ENCODE measurements at places on chromosomes 2 and 18. TPM values are rescaled to one million over a fixed set of nuclear protein-coding genes. Genes with fewer than 3 reads are reported as not detected.

DNA sequence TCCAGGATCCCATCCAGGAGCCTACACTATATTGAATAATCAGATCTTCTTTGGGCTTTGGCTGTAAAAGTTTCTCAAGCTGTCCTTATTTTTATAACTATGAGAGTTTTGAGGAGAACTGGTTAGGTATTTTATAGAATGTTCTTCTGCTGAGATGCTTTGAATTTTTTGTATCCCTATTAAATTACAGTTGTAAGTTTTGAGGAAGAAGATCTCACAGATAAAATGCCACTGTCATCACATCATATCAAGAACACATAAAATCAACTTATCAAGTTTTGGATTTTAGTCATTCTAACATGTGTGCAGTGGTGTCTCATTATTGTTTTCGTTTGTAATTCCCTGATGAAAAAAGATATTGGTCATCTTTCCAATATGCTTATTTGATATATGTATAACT, 260.2 kb upstream of the COL3A1 start:
- no peak for DNase-seq

Gene TTR
- 0.19 TPM for polyA plus RNA-seq

DNA sequence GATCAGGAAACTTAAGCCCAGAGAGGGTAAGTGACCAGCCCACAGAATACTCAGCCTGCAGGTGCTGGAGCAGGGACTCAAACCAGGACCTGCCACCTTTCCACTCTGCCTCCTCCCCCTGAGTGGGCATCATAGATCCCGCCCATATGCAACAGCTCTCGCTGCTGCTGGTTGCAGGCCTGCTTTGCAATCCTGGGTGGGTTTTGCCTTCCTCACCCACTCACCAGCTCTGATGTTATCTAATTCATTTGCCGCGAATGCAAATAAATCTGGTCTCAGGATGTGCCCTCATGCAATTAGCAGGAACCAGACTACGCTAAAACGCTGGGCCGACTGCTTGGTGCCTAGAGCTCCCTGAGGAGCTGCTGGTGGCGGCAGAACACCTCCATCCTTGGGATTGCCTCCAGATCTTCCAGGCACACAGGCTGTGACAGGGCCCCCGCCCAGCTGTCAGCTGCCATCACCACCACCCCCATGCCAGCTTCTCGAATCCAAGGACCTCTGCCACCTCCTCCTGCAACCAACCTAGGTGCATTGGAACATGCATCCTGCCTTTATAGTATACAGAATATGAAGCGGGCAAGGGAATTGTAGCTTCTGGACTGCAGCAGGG, 28.8 kb downstream of the CNGA3 start:
- DNase-seq: no peak

DNA sequence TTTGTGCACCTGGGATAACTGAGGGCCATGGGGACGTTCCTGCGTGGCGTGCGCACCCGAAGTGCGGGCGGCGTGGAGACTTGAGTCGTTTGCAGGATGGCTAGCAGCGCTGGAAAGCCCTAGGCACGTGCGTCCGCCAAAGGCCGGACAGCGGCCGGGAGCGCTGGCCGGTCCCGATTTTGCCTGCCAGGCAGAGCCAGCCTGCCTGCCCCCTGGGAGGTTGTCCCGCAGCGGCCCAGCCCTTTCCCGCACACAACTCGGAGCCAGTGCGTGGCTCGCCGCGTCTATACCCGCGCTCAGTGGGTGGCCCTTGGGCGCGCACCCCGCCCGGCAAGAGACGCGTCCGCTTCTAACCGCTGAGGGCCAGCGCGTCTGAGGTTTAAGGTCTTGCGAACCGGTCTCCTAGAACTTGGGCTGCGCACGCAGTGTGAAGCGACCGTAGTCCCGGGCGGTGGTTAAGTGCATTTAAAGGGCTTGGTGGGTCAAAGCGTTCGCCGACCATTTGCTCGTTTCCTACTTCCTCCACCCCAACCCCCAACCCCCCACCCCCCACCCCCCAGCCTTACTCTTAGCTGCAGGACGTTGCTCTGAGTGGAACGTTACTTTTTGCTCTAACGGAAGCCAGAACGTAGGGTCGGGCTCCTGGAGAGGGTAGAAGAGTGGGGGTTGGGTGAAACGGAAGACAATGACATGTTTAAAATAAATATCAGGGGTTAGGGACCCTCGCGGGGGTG, 627 bp downstream of the CDCA7 start:
- peak; percentile 41 for DNase-seq

Gene EVX2
- polyA plus RNA-seq: not detected

GRCh38 chr2:231707625-231707926, 749 bp upstream of the PTMA start:
- peak; percentile 83 for DNase-seq

DNA sequence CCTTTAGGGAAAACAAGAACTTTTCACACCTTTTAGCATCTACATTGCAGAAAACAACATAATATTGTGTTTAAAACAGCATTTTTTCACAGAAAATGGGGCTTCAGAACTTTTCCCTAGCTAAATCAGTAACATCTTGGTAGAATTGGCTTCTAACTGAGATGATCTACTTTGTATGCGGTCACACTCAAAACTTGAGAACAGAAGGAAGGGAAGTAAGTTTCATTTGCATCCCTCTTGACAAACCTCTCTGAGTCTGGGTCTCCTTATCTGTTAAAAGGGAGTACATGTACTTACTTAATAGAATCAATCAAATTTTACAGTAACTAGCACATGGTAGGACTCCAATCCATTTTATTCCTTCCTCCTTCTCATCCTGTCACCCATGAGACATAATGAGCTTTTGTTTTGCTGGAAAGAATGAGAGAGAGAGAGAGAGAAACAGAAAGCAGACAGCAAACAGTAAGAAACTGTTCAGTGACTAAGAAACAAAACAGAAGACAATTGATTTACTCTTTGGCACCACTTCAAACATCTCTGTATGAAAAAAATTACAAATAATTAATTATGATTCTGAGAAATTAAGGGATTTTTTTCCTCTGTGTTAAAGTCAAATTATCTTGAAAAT, 387.3 kb downstream of the SATB2 start:
- no peak for DNase-seq

Gene GRB14
- 42.3 TPM for polyA plus RNA-seq

DNA sequence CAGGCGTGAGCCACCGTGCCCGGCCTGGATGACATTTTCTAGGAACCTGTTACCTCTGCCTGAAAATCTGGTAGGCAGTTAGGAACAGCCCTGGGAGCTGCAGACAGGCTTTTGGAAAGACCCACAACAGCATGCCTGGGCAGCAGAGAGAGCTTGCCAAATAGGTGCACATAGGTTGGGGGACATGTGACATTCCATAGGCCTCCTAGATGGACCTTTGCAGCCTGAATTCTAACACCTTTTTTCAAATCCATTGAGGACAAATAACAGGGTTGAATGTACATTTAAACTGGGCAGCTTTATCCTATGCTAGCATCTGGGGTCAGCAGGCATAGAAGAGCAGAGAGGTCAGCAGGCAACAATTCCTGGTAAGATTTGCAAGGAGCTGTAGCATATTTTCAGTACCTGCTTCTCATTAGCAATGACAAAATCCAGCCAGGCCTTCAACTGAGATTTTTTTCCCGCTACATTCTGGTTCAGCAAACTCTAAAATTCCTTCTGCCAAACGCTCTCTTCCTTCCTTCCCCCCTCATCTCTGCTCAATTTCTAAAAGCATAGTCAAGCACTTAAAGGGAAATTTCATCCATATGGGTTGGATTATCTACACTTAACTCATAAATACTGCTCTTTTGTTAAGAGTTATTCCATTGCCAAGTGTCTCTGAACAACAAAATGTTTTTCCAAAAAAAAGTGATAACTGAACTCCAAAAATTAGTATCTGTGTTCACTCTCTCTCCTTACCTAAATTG, 75.2 kb downstream of the SOWAHC start:
- no peak for DNase-seq

Gene FEV
- not detected for polyA plus RNA-seq

Gene KANSL3
- 24.0 TPM for polyA plus RNA-seq

GRCh38 chr18:28984731-28985130, 807.8 kb upstream of the CDH2 start:
- DNase-seq: no peak

GRCh38 chr2:131121464-131121863, 16.3 kb downstream of the PLEKHB2 start:
- no peak for DNase-seq

- DNase-seq: no peak
These were observed 21.1 kb upstream of the NFATC1 start for GRCh38 chr18:79374408-79375171.

GRCh38 chr2:202121532-202122162, 48.6 kb downstream of the KIAA2012 start:
- DNase-seq: peak; percentile 27

- DNase-seq: no peak
These were observed 109.0 kb downstream of the ACAA2 start for GRCh38 chr18:49704334-49704733.

GRCh38 chr2:199812493-199812892, 38.5 kb downstream of the FTCDNL1 start:
- DNase-seq: no peak

- no peak for DNase-seq
These were observed 42.1 kb downstream of the GRHL1 start for GRCh38 chr2:9993488-9994165.

GRCh38 chr2:132638313-132639040, 31.5 kb downstream of the LYPD1 start:
- DNase-seq: no peak

DNA sequence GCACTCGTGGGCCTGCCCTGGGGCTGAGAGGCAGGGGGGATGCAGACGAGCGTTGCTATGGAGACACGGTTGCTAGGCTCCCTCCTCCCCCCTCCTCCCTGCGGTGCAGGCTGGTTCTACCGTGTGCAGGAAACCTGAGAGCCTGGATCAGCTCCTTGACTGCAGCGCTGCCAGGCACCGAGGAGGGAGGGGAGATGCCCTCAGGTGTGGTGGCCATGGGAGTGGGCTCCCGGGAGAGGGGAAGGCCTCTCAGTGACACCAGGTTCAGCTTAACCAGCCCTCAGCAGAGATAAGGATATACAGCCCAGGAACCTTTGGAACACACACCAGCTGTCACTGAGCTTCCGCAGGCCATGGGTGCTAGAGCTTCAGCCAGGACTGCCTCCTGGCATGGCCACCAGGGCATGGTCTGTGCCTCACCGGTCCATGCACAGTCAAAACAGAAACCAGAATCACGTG, 124.4 kb upstream of the PXDN start:
- DNase-seq: no peak

- no peak for DNase-seq
These were observed 69.6 kb downstream of the PHLPP1 start for GRCh38 chr18:62784966-62785413.

Gene MSH6
- 20.4 TPM for polyA plus RNA-seq

Gene REG3G
- 0.11 TPM for polyA plus RNA-seq

DNA sequence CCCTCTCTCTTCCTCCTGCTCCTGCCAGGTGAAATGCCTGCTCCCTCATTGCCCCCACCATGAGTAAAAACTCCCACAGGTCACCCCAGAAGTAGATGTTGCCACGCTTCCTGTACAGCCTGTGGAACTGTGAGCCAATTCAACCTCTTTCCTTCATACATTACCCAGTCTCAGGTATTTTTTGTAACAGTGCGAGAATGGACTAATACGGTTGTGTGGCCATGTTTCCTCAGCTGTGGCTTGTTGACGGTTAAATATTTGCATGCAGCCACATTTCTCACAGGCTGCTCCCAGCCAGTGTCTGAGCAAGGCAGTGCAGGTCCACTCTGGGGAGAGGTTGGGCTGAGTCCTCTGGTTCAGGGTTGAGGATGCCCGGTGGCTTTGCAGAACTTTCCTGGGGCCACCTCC, 27.8 kb upstream of the COPS8 start:
- DNase-seq: no peak
